ENCODE measurements at places on chromosomes 1 and 21.

- peak; percentile 33 for DNase-seq
Measured at GRCh38 chr1:244796719-244797406, 38.6 kb upstream of the COX20 start.

DNA sequence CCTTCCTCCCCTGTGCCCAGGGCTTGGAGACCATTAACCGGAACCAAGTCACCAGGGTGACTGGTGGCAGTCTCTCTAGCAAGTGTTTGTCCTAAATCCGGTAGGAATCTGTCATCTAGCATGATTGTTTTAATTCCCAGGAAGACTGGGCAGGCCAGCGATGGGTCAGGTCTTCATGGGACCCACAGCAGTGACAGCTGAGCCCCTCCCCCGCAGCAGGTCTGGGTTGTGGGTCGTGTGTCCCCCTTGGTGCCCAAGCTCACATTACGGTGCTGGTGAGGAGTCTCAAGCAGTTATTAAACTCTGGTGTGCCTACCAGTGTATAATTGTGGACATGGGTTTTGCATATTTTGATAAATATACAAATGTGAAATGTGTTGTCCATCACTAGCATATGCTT, 466.5 kb downstream of the MATN1 start:
- no peak for DNase-seq

DNA sequence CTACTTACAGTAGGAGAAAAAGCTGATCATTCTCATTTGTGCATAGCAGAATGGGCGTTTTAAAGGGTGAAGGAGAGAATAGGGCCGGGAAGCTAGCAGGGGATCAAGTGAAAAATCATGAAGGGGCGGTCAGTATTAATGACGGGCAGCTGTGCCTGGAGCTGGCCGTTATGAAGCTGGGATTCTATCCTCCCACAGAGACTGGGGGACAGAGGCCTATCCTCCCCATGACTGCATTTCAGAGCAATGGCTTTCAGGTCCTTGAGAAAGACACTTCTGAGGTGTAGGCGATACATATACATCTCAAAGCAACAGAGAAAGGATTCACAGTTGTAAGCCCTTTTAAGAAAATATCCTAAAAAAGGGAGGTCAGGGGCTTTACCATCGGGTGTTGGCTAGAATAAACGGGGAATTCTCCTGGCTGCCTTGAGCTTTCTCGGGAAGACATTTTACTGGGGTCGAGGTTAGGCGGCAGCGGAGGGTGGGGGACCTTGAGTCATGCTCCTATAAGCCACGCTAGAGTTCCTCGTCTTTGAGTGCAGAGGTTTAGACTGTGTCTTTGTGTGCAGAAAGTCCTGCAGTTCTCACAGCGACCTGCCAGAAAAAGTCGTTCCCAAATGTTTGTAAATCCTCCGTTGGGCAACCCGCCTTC, 559 bp upstream of the MTARC2 start:
- no peak for DNase-seq

DNA sequence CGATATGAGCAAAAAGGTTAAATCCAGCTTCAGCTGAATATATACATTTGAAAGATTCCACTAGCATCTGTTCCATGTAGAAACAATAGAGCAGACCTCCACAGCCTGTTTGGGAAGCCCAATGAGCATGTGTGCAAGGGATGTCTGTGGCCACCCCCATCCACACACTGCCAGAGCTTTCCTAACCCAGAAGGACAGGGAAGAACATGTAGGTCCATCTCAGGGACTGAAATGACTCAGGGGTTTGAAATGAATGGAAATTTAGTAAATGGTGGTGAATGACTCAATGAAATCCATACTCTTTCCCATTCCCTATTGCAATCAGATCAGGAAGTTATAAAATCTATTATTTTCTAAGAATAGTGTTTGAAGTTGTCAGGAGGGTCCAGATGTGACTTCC, 397.2 kb downstream of the DUSP10 start:
- no peak for DNase-seq

- DNase-seq = no peak
Measured at GRCh38 chr1:4664606-4665005, 10.2 kb downstream of the AJAP1 start.

- no peak for DNase-seq
Measured at GRCh38 chr1:51498924-51499323, 20.1 kb downstream of the EPS15 start.
